ENCODE measurements at places on chromosomes 16 and 17. TPM values are rescaled to one million over a fixed set of nuclear protein-coding genes. Genes with fewer than 3 reads are reported as not detected.

The NPIPA3 gene
- total RNA-seq, result 0.65 TPM

The CMTM3 gene
- 10.1 TPM for total RNA-seq

- DNase-seq, result no peak
Observed at GRCh38 chr16:22366889-22367288, 7.5 kb downstream of the CDR2 start.

GRCh38 chr16:68756239-68756915, 19.3 kb downstream of the CDH1 start:
- no peak for DNase-seq

DNA sequence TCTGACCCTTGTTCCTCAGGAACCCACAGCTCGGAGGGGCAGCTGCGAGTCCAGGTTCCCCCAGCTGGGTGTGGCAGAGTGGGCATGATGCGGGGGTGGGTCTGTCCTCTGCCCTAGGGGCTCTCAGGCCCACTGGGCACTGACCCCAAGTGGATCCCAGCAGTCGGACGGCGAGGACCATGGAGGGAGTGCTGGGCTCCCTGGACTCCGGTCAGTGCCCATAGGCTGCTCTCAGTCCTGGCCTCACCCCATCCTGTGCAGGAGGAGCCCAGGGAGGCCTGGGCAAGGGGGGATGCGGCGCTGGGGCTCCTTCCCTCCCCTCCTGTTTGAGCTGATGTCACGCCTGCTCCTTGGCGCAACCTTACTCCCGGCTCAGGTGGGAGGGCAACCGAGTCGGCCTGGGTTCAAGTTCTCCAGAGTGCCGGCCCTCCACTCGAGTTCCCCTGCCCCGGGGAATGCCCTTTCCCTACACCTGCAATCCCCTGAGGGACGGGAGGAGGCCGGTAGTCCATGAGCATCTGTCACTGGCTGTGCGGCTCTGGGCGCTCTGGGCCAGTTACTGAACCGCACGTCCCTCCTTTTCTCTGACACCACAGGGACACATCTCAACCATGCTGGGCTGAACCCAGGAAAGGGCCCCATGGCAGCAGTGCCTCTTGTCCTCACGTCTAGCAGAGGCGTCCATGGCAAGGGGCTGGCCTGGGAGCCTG, 52.6 kb upstream of the ACSF3 start:
- peak; percentile 30 for DNase-seq
